Uterine smooth muscle cell (primary cell): ENCODE measurements at places on chromosomes 16 and 17. TPM values are rescaled to one million over a fixed set of nuclear protein-coding genes. Genes with fewer than 3 reads are reported as not detected.

Gene CD300LG
- not detected in 2 replicates for total RNA-seq

Gene SDF2
- 42.5 and 44.0 TPM in 2 replicates for total RNA-seq

Gene PRR29
- 0.11 and 0.25 TPM in 2 replicates for total RNA-seq

Gene ADCY9
- 17.2 and 22.2 TPM in 2 replicates for total RNA-seq

Gene CDH3
- 0.25 and 0.33 TPM in 2 replicates for total RNA-seq

Gene TBC1D3C
- not detected in 2 replicates for total RNA-seq

Gene TBC1D3B
- 0.77 and 2.5 TPM in 2 replicates for total RNA-seq

Gene MIS12
- 23.1 and 24.0 TPM in 2 replicates for total RNA-seq

Gene SLFN12
- total RNA-seq: 18.7 and 20.3 TPM in 2 replicates

Gene SLC5A2
- under 0.01 TPM in 1 of 2 replicates, not detected in the other for total RNA-seq

Gene ETV4
- total RNA-seq: 2.9 and 4.4 TPM in 2 replicates

Gene HCRT
- total RNA-seq: not detected in 2 replicates

Gene PDE6G
- total RNA-seq: 0.25 TPM in 1 of 2 replicates, not detected in the other

Gene KRT16
- 0.12 and 0.22 TPM in 2 replicates for total RNA-seq

Gene SLC22A31
- total RNA-seq: under 0.01 and 0.25 TPM in 2 replicates

Gene TMEM101
- total RNA-seq: 88.3 and 104 TPM in 2 replicates

Gene CTRB2
- not detected in 2 replicates for total RNA-seq

Gene NPIPB8
- total RNA-seq: under 0.01 and 0.12 TPM in 2 replicates

Gene HERPUD1
- 113 and 367 TPM in 2 replicates for total RNA-seq
